Motor neuron (in vitro differentiated cells): ENCODE measurements at places on chromosomes 3 and 15. TPM values are rescaled to one million over a fixed set of nuclear protein-coding genes. Genes with fewer than 3 reads are reported as not detected.

The ZNF619 gene
- total RNA-seq: 3.8 and 4.1 TPM in 2 replicates

The SPSB4 gene
- total RNA-seq: 25.1 and 26.8 TPM in 2 replicates

The TGM5 gene
- 0.33 and 0.83 TPM in 2 replicates for total RNA-seq

The CTXN2 gene
- 0.10 TPM in 1 of 2 replicates, not detected in the other for total RNA-seq

The ZKSCAN7 gene
- total RNA-seq: 5.8 and 10.5 TPM in 2 replicates

The CHRD gene
- 4.6 and 5.1 TPM in 2 replicates for total RNA-seq

The KCNH8 gene
- total RNA-seq: 15.7 and 16.1 TPM in 2 replicates

The ZNF620 gene
- 16.1 and 16.5 TPM in 2 replicates for total RNA-seq

The ST8SIA2 gene
- total RNA-seq: 0.18 and 1.9 TPM in 2 replicates

The CPLX3 gene
- total RNA-seq: 0.66 TPM in 1 of 2 replicates, not detected in the other

The CCR8 gene
- 0.44 TPM in 1 of 2 replicates, not detected in the other for total RNA-seq

The PLA2G4D gene
- total RNA-seq: 0.31 TPM in 1 of 2 replicates, not detected in the other

The APBA2 gene
- 7.5 and 7.8 TPM in 2 replicates for total RNA-seq

- ATAC-seq: no peak
These were observed 54.8 kb upstream of the CPB1 start for GRCh38 chr3:148772835-148773234.

- no peak for ATAC-seq
These were observed 76.4 kb downstream of the USF3 start for GRCh38 chr3:113620091-113620490.

DNA sequence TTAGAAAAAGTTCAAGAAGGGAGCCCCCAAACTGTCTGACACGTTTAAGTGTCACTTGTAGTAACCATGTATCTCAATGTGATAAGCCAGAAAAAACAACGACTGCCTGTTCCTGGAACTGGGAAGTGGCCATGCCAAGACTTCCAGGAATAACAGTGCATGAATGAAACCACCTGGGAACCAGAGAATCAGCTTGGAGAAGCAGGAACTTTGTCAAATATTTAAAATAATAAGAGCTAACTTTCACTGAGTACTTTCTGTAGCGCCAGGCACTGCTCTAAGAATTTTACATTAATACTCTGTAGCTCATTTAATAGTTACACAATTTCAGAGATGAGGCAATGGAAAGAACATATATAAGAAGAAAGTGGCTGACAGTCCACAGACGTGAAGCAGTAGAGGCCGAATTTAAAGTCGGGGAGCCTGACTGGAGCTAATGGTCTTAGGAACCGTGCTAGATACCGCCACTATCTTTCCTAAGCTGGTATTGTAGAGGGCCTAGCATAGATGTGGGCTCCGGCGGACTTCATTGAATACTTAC lies 876 bp downstream of the PLSCR1 start:
- ATAC-seq: no peak

DNA sequence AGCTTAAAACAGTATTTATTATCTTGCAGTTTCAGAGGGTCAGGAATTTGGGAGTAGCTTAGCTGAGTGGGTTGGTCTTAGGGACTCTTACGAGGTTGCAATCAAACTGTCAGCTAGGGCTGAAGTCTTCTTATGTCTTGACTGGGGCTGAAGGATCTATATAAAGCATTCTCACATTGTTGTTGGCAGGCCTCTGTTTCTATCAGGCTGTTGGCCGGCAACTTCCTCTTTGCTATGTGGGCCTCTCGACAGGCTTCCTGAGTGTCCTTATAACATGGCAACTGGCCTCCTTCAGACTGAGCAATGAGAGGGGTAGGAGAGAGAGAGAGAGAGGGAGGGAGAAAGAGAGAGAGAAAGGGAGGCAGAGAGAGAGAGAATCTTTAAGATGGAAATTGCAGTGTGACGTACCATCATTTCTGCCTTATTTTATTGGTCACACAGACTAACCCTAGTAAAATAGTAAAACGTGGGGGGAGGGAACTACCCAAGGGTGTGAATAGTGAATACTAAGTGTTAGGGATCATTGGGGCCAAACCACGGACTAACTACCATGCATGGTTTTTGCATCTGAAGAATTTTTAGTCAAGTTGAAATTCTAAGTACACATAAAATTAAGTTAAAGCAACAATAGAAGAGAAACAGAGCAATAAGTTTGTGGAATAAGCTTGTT lies 16.1 kb downstream of the FGF7 start:
- ATAC-seq: no peak

GRCh38 chr3:126154391-126155279 lies 25.8 kb downstream of the ALDH1L1 start:
- ATAC-seq: no peak

DNA sequence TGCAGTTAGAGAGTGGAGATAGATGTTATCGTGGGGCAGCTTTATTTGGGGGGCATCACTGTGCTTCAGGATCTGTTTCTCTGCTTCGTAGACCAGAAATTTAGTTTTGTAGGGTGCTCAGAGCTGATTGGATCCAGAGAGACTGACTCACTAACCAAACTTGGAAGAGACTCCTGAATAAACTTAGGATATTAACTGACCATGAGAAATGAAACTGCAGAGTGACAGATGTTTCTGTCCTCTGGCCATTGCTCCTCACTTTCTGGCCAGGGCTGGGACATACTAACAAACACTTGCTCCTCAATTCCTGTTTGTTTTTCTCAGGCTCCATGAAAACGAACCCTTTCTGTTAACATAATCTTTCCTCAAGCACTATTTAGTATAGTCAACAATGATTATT lies 4.3 kb downstream of the ZNF592 start:
- no peak for ATAC-seq

GRCh38 chr3:42960282-42960681 lies 18.8 kb upstream of the GASK1A start:
- ATAC-seq: no peak

DNA sequence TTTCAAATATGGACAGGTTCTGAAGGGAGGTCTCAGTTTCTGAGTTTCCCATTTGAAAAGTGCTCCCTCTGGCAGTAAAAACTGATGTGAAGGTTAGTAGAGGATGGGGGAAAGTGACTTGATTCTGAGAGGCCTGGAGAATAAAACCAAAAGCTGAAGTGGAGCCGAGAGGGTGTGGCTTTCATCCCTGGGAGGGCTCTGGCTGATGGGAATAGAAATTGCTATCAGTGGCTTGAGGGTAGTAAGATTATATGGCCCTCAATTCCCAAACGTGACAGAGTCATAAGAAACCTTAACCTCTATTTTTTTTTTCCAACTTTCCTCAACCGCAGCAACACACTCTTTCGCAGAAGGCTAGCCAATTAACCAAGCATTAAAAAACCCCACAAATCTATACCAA lies 185.9 kb downstream of the MEIS2 start:
- no peak for ATAC-seq

- ATAC-seq: peak; percentile 66
These were observed 140.7 kb upstream of the MEF2A start for GRCh38 chr15:99424978-99425656.

DNA sequence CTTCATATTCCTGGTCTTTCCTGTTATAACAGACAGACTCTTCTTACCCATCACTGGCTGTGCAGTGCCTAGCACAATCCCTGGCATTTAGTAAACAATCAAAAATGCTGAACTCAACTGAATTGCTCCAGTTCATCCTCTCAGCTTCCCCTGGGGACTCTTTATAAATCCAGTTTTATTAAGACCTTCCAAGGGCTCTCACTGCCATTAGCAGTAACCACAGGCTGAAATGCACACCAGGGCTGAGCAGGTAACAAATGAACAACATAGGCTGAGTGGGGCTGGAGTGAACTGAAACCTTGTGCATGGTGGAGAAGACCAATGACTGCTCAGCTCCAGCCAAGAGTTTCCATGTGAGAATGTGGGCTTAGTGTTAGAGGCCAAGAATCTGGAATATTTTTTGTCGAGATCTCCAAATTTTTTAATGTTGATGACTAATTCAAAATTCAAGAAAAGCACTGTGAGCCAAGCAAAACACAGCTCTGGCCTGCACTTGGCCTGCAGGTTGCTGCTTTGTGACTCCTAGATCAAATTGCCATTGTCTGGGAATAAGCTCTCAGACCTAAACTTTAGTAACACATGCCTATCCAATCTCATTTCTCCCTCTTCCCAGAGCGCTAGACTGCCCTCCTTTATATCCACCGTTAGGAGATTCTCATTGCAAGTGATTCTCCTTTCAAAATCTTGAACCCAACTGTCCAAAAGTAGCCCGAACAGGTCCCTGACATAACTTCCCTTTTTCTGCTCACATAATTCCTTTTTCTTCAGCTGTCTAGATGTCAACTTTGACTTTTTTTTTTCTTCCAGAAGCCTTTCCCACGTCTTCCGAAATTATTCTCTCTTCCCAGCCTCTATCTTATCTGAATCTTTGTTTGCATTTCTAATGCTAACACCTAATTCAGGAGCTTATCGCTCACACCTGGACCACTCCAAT lies 7.4 kb downstream of the SQOR start:
- no peak for ATAC-seq

DNA sequence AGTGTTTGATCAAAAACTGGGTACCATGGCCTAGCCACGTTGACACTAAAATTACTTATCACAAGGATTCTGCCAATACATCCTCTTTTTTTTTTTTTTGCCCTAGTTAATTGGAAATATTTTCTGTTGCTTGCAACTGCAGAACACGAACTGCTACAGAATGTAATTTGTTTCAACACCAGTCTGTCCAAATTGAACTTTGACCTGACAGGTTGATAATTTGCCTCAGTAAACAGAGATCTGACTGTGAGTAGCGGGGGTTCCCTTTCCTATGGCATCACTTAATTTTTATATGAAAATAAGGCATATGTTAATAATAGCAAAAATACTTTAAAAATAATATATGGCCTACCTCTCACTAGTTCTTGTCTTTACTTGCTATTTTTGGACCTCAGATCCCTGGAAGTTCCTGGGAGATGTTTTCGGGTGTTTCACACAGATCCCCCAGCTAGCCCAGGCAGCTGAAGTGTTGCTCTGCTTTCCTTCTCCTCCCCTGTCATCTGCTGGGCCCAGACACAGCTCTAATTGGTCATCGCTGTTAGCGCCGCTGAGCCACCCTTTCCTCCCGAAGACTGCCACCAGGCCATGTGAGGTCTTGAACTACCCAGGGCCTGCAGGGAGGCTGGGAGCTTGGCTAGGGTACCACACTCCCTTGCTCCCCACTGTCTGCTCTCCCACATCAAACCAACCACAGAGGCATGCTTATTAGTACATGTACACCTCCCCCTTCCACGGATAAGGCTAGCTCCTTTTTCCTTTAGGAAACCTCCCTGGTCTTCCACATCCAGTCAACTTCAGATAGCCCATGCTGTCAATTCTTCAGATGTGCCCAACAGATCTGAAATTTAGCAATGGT lies 89.8 kb upstream of the RNF7 start:
- ATAC-seq: no peak

GRCh38 chr3:119627461-119627860 lies 29.8 kb downstream of the PLA1A start:
- no peak for ATAC-seq

GRCh38 chr15:29924750-29925149 lies 102.5 kb upstream of the TJP1 start:
- ATAC-seq: peak; percentile 9

DNA sequence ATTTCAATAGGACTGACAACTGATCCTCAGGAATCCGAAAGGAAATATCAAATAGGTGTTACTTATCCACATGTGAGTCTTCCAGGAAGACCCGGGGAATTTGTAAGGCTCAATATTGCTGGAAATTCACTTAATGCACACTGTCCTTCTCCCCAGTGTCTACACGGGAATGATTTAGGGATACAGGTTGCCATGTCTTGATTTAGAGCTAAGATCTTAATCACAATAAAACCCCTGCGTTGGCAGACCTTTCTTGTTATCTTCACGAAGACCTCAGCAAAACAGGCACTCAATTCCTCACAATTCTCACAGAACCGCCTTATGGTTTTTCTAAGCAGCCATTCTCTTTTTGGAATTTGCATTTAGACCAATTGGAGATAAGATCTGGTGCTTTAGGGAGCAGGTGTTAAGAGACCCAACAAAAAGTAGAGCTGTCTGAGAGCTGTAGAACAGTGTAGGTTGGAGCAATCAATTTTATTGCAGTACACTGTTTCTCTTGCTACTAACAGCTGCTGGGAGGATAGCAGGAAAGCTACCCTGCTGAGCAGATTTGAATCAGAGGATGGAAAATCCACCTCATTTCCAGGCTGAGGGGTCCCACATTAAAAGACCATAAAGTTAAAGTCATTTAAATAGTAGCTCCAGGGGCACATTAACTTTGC lies 925.7 kb downstream of the EPHA3 start:
- ATAC-seq: peak; percentile 75

- ATAC-seq: no peak
These were observed 230.3 kb downstream of the CNTN3 start for GRCh38 chr3:74384159-74384558.

DNA sequence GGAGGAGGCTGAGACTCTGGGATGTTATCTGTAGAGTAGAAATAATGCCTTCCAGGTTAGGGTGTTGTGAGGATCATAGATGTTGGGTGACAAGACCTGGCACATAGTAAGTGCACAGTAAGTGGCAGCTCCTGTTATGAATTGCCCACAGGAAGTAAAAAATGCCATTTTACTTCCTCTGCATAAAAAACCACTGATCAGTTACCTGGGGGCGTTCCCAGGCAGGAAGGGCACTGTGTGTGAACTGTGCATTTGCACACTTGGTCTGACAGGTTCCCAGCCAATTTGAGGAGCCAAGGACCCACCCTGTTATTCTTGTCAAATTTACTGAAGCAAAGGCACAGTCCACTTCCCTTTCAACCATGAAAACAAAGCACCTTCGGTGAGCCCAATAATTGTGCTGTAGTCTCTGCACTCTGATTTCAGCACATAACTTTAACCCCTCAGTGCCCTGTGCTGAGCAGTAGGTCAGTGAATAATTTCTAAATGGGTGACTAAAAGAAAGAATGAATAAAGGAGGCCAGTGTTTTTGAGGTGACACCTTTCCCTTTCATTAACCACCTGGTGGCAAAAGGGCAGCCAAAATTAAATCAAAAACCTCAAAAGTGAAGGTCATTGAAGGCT lies 85.8 kb upstream of the ARHGEF3 start:
- no peak for ATAC-seq

GRCh38 chr15:90219421-90220141 lies 14.2 kb downstream of the CIB1 start:
- peak; percentile 61 for ATAC-seq

DNA sequence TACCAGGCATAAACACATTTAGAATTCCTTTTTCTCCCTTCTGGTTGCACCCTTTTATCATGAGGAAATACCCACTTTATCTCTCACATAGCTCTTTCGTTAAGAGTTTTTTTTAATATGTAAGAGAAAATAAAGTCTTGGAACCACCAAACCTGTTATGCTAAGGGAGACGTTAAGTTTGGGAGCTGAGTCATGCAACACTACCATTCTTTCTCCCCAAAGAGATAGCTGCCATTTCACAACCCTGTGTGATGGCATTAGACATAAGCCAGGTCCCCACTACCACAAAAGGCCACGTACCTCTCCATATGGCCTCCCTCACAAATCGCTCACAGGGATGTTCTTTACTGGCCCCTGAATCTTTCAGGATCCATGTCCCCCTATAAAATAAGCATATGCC lies 7.6 kb upstream of the NIPA1 start:
- ATAC-seq: no peak
